ENCODE measurements at places on chromosomes 4 and X. TPM values are rescaled to one million over a fixed set of nuclear protein-coding genes. Genes with fewer than 3 reads are reported as not detected.

DNA sequence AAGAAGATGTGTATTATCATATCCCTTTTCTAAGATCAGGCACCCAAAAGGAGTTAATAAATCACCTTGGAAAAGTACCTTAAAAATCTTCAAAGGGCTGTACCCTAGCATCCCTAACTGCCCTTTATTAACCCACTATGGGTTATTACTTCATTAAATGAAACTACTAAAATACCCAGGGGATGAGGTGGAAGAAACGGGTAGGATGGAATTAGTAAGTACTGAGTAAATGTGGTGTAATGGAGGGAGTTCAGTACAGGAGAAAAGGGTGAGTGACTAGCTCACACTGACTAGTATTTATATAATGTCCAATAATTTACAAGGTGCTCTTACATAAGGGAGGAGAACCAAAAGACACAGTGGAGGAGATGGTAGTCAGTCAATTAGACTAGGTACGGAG, 51.0 kb upstream of the RASGEF1B start:
- DNase-seq: no peak

GRCh38 chr4:141350122-141350905, 129.6 kb downstream of the ZNF330 start:
- DNase-seq: no peak

DNA sequence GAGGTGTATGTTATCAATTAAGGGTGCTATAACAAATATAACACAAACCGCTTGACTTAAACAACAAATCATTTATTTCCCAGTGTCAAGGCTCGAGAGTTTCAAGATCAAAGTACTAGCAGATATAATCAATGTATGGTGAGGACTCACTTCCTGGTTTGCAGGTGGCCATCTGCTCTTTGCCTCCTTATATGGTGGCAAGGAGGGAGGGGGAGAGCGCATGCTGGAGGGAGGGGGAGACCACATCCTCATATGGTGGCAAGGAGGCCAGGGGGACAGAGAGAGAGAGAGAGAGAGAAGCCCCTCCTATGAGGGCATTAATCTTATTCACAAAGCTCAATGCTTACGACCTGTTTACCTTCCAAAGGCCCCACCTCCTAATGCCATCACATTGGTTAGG, 372.3 kb upstream of the SPOCK3 start:
- DNase-seq: no peak

- DNase-seq: no peak
Measured at GRCh38 chr4:139054791-139055505, 39.4 kb downstream of the NOCT start.

- no peak for DNase-seq
Measured at GRCh38 chrX:16320765-16321355, 153.6 kb downstream of the MAGEB17 start.

DNA sequence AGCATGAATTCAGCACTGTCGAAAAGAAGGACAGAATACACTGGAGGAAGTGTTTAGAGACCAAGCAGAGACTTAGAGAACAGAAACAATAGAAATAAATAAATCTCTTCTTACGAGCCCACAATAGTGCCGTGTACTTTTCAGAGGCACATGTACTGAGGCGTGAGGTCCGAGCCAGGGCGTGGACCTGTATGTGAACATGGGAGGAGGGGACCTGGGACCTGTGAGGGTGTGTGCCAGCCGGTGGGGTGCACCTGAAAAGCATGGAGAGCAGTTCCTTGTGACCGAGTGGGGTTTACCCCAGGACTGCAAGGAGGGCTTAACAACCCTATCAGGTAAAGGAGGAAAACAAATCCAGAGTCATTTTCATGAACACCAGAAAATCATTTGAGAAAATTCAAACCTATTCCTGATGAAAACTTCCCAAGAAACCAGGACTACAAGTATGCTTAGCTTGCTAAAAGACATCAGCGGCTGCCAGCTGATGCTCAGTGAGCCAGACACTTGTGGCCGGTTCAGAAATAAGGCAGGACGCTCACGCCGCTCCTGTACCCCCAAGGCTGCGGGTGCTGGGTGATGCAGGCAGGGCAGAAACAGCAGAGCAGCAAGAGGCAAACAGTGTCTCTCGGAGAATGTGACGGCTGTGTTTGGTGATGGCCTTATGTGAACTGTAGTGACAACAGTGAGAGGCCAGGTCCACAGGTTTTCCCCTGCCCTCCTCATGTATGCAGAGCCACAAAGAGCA, 37.1 kb downstream of the NELFA start:
- DNase-seq: no peak

DNA sequence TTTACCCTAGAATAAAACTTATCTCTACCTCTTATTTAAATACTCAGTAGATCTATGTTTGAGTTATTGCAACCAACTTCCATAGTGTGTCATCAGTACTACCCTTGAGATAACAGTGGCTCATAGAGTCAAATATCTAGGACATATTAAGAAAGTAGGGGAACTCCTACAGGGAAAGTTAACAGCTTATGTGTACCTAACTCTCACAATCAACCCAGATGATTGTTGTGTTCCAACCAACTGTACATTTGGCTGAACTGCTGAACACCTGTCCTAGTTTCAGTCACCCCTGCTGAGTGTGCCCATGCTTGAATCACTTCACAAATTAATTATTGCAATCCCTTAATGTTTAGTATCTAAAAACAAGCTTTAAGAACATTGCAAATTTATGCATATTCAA, 244.2 kb upstream of the GRID2 start:
- DNase-seq: no peak

DNA sequence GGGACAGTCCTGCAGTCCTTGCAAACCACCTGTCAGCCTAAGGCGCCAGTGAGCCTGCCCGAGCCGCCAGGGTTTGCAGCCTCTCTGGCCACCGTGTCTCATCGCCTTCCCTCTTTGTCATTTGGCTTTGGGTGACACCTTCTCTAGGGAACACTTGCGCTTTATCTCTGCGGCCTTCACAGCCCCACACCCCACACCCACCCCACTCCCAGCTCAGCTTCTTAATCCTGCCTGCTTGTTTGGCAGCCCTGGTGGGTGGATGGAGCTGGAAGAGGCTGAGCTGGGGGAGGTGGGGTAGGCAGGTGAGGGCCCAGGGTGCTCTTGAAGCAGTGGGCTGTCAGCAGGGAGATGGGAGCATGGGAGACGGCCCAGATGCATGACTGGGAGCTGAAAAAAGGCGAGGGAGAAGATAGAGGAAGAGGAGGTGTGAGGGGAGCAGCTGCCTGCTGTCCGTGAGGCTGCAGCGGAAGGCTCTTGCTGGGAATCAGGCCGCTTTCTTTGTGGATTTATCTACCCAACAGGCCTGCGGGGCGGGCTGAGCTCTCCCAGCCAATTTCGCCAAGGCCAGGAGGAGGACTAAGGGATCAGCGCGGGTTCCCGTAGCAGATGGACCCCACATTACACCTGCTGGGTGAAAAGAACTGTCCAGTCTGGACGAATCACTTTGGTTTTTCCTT, 97.5 kb upstream of the STOX2 start:
- DNase-seq: peak; percentile 43

DNA sequence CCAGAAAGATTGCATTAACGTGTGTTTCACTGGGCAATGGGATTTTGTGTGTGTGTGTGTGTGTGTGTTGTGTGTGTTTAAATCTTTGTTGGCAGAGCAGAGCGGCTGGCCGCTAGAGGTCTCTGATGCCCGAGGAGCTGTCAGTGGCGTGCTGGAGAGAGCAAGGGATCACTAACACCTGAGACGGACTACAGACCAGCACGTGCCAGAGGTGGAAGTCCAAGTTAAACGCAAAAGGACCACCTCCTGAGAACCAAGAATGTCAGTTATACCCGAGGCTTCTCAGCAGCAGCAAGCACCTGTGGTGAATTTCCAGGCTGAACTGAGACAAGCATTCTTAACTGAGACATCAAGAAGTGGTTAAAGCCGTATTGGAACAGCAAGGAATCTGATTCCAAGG, 9.0 kb upstream of the SLC25A14 start:
- peak; percentile 79 for DNase-seq

DNA sequence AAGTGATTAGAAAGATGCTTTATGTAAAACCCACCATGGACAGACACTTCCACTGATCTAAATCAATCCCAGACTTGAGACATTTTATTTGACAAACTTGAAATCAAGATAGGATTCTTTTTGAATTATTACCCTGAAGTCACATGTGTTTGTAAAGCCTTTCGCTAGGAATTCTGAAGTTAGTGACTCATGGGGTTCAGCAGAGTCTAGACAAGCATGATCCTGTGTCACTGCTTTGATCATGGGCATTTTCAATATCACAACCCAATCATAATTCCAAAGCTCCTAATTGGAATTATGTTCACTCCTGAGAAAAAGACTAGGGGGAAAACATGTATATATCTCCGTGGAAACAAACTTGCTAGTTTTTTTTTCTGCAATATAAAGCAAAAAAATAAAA, 67.5 kb upstream of the BMP3 start:
- DNase-seq: no peak

DNA sequence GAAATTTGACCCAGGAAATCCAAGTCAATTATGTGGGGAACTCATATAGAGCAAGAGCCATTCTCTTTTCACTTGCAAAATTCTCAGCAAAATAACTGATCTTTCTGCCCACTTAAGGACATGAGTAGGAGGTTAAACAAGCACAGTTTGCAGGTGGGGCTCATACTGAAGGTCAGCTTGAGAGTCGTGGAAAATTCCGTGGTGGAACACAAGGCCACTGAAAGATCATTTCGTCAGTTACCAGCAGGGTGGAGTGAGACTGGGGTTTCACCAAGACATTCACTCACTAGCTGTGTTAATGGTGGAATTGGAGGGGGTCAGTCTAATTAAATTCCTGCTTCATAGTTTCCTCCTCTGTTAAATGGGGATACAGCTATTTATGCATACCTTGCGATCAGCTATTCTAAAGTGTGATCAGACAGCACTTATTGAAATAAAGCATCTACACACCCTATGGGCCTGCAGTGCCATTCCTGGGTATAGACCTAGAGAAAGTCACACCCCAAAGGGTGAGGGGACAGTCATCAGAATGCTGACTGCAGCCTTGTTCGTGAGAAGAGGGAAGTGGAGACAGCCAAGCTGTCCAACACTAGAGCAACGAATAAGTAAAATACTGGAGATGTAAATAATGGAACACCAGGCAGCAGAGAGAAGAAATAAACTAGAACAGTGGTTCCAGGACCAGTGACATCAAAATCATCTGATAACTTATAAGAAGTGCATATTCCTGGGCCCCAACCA, 42.7 kb upstream of the CLNK start:
- DNase-seq: no peak

The VEGFC gene
- total RNA-seq: 0.89 TPM

The USP17L27 gene
- not detected for total RNA-seq

The CLDN2 gene
- not detected for total RNA-seq
